Activated CD4-positive, alpha-beta T cell treated with anti-CD3 and anti-CD28 coated beads, Interleukin-2, amount 50 U/mL, for 1 hour (primary cell): ENCODE measurements at places on chromosomes 7 and 10.

- no peak for DNase-seq
Measured at GRCh38 chr10:116158036-116158435, 115.0 kb downstream of the GFRA1 start.

DNA sequence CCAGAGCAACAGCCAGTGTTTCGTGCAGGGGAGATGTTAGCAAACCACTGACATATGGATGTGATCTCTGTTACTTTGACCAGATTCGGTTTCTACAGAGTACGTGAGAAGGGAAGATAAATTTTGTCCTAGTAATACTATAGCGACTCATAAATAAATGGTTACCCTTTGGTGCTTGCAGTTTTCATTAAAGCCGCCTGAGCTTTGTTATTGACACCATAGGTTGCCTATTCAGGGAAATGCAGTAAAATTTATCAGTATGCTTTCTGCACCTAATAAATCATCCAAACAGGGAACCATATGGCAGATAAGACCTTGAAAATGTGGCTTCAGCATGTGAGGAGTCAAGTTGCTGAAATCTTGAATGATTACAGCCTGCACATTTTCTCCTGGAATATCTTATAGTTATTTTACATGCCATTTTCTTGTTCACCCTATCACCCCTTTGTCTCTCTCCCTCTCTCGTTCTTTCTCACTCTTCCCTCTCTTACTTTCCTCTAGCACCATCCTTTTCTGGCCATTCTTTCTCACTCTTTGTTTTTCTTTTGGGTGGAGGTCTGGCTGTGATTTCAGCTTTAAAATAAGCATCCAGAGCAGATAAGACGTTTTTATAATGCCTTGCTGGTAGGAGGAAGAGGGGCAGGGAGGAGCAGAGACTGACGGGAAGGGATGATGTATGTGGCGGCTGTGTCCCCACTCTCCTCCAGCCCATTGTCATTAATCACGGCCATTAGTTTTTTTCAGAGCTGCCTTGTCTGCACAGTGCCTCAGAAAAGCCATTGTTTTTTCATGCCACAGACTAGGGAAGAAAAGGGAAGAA is 182.5 kb downstream of the LRMDA start:
- no peak for DNase-seq

GRCh38 chr10:124701881-124702656 is 42.1 kb downstream of the FAM53B start:
- DNase-seq = peak; percentile 33

DNA sequence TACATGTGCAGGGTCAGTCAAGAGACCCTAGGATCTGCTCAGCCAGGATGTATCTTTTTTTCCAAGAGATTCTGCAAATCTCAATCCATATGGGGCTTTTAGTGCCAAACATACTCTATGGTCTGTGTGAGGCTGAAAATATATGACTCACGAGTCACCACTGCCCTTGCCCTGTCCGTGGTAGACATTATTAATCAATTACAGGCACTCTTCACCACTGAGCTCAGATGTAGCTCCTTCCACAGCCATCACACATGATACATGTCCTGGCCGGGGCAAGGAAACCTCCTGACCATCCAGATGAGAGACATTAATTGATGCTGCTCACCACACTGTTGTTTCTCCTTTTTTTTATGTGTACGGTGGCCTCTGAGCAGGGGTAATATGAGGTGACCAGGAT is 90.2 kb upstream of the RET start:
- DNase-seq = no peak

DNA sequence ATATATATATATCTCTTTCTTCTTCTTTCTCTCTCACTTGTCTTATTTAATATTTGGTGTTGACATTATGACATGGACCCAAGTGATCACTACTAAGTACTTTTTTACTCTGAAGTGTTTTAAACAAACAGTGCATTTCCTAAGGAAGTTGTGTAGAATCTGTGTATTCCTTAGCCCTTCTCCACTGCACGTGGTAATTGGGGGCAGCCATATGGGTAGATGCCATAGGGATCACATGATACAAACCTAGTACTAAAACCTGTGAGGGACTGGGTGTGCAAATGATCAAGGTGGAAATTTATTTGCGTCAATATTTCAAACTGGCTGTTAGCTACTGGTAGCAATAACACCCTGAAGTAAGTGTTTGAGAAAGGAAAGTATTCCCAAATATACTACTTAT is 25.0 kb downstream of the THSD7A start:
- DNase-seq = no peak

DNA sequence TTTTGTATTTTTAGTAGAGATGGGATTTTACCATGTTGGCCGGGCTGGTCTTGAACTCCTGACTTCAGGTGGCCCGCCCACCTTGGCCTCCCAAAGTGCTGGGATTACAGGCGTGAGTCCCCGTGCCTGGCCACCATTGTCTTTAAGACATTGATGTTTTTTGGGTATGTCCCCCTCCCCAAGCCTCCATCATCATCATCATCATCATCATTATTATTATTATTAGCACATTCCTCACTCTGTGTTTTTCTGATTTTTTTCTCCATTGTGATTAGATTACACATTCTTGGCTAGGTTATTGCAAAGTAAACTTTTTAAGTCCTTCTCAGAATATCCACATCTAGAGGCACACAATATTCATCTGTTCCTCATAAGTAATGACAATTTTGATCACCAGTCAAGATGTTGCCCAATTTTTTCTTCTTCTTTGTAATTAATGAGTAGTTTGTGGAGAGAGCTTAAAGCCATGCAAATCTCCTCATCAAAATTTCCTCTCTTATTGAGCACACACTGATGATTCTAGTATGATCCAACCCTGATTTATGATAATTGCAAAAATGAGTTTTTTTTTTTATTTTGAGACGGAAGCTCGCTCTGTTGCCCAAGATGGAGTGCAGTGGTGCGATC is 47.5 kb downstream of the EPC1 start:
- no peak for DNase-seq

GRCh38 chr7:148022832-148023231 is 567.7 kb upstream of the C7orf33 start:
- DNase-seq = no peak

- DNase-seq = no peak
Measured at GRCh38 chr10:30829901-30830300, 200.3 kb upstream of the LYZL2 start.

DNA sequence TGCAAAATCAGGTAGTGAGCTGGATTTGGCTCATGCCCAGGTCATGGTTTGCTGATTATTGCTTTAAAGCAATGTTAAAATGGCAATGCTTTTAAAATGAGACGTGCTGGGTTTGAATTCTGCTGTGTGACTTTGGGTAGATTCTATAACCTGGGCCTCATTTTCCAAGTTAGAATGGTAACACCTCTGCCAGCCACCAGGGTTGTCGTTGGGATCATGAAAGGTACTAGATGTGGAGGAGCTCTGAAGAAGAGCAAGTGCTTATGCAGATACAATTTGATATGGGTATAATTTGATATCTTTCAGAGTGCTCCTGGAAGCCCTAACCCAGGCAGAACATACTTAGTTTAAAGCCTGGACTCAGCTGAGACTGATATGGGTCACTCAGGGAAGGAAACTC is 60.0 kb downstream of the EVX1 start:
- DNase-seq = no peak

GRCh38 chr7:70607759-70608158 is 524.2 kb upstream of the GALNT17 start:
- DNase-seq = no peak

DNA sequence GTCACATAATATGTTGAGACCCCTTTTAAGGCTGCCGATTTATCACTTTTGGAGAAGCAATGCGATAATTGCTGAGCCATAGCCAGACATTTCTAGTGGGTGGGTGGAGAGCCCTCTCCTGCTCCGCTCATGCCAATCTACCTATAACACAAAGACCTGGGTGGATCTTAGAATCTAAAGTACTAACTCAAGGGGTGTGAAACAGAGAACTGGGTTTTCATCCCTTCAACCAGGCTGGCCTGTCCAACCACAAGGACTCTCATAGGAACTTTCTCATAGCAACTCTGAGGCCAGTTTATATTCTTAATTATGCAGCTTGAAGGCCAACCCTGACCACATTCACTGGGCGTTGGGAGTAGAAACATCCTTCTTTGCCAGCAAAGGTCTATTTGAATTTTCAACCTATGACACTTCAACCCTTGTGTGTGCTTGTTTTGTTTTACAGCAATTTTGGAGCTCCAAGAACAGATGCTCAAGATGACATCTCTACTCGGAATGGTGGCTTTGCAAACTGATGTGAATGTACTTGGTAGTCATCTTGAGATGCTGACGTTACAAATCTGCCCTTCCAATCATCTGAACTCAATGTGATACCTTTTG is 1198.2 kb upstream of the AUTS2 start:
- no peak for DNase-seq

- DNase-seq = no peak
Measured at GRCh38 chr7:158110034-158110590, 477.5 kb downstream of the PTPRN2 start.

DNA sequence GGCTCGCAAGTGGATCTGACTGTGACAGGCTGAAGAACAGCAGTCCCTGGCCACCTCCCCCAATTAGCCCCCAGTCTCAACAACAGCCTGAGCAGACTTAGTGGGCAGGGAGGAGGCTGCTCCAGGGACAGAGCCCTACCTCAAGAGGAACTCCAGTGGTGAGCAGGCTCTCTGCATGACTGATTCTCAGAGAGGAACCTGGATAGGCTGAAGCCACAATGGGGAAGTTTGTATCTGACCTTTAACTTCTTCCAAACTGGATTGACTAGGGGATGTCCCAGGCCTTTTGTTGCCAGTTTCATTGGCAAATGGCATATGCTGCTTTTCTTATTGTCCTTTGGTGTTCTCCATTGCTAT is 93.0 kb downstream of the ARHGAP22 start:
- no peak for DNase-seq

GRCh38 chr7:16460789-16461493 is 4.6 kb downstream of the SOSTDC1 start:
- no peak for DNase-seq

DNA sequence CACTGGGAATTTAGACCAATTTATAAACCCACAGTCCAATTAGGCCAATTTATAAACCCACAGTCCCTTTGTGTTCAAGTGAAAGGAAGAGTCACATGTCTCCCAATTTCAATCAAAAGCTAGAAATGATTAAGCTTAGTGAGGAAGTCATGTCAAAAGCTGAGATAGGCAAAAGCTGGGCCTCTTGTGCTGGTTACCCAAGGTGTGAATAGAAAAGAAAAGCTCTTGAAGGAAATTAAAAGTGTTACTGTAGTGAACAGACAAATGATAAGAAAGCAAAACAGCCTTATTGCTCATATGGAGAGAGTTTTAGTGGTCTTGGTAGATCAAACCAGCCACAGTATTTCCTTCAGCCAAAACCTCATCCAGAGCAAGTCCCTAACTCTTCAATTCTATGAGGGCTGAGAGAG is 245.0 kb downstream of the HDAC9 start:
- DNase-seq = no peak

GRCh38 chr10:47264797-47265281 is 35.2 kb upstream of the GDF10 start:
- DNase-seq = peak; percentile 49

DNA sequence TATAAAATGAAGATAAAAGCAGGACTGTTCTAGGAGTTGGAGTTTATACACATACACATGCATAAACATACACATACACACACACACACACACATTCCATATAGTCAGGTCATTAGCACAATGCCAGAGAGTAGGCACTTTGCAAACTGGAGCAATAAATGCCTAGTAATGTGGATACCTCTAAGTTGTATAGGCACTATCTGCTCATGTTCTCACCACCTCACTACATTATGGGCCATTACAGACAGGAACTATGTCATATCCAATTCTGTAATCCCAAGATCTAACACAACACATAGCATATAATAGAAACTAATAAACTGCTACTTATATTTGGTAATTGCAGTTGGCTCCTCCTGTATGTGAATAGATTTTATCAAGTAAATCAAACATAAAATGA is 115.6 kb downstream of the GRM8 start:
- no peak for DNase-seq

- DNase-seq = no peak
Measured at GRCh38 chr7:24721481-24722001, 35.7 kb downstream of the GSDME start.

DNA sequence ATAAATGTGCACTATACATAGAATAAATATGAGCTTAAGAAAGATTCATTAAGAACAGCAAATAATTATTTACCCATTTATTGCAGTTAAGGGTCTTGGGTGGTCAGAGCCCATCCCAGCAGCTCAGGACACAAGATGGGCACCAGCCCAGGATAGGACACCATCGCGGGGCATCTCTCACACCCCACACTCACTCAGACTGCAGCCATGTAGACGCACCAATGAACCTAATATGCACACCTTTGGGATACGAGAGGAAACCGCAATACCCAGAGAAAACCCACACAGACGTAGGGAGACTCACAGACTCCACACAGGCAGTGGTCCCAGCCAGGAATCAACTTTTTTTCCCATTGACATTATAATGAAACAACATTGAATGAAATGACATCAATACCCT is 36.0 kb downstream of the CARD11 start:
- DNase-seq = no peak

DNA sequence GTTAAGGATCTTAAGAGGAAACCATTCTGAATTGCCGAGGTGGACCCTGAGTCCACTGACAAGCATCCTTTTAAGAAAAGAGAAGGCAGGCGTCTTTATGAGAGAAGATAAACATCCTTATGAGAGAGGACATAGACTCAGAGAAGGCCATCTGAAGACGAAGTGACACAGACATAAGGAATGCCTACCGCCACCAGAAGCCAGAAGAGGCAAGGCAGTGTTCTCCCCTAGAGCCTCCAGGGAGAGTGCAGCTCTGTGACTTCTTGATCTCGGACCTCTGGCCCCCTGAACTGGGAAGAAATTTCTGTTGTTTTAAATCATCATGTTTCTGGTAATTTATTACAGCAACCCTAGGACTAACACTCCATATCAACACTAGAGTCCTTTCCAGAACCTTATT is 25.2 kb upstream of the ING3 start:
- DNase-seq = no peak

DNA sequence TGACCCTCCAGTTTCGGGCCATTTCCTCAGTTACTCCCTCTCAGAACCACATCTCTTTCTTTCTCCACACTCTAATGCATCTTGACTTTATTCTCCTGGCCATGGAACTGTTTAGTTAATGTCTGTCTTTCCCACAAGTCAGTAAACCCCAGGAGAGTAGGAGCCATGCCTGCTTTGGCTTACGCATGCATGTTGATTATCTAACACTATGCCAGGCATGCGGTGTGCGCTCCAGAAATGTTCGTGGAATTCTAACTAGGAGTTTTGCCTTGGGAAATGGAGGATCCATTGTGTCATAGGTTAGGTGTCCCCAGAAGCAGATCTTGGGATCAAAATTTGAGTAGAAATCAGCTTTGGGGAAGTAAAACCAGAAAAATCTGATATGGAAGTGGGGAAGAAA is 308.9 kb downstream of the GRID1 start:
- DNase-seq = no peak

DNA sequence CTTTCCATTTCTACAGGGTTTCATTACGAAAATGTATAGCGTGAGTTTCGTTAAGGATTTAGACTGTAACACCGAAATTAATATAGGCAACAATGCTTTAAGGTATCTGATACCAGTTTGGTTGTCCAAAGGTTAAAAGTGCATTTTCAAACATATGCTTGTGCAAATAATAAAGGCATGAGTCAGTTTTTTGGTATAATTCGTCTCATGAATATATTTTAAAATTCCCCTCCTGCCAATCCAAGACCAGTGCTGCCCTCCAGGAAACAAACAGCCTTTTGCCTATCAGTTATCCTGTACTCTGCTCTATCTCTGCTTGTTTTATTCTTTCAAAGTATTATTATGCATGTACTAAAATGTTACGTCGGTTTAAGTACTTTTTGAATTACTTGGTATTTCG is 2.0 kb downstream of the LCOR start:
- DNase-seq = no peak
